ENCODE measurements at places on chromosomes 1 and 21. TPM values are rescaled to one million over a fixed set of nuclear protein-coding genes. Genes with fewer than 3 reads are reported as not detected.
A peak's percentile ranks its signal among the peaks of the same experiment; 100 is the strongest.

RAB25 gene
- not detected for total RNA-seq

PLA2G5 gene
- total RNA-seq = 47.1 TPM

TMCO4 gene
- 8.9 TPM for total RNA-seq

BSND gene
- not detected for total RNA-seq

SELE gene
- 0.92 TPM for total RNA-seq

RAB13 gene
- 55.1 TPM for total RNA-seq

CLIC6 gene
- total RNA-seq = 11.2 TPM

KLHDC7A gene
- total RNA-seq = not detected

LAMC1 gene
- 98.7 TPM for total RNA-seq

KCNAB2 gene
- total RNA-seq = 18.5 TPM

COPA gene
- 93.0 TPM for total RNA-seq

ASPM gene
- total RNA-seq = 0.40 TPM

NTMT2 gene
- 5.9 TPM for total RNA-seq

VASH2 gene
- total RNA-seq = 1.0 TPM

EFCAB7 gene
- 8.0 TPM for total RNA-seq

DNA sequence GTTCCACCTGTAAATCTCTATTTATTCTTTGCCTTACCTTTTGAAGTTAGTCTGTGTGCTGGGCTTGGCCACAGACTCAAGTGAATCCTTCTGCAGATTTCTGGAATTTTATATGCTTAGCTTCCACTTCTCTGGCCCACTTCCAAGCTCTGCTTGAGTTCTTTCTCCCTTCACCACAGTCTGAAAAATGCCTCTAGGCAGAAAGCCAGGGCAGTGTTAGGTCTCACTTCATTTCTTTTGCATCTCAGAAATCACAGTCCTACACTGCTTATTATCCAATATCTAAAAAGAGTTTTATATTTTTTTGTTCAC is 48.9 kb downstream of the INKA2 start:
- no peak for DNase-seq

GRCh38 chr1:148160048-148160342 is 7.9 kb upstream of the NBPF11 start:
- peak; percentile 23 for DNase-seq

- DNase-seq = no peak
Measured at GRCh38 chr1:78237364-78237916, 191.7 kb downstream of the GIPC2 start.

GRCh38 chr1:37096523-37096922 is 62.2 kb upstream of the GRIK3 start:
- no peak for DNase-seq

DNA sequence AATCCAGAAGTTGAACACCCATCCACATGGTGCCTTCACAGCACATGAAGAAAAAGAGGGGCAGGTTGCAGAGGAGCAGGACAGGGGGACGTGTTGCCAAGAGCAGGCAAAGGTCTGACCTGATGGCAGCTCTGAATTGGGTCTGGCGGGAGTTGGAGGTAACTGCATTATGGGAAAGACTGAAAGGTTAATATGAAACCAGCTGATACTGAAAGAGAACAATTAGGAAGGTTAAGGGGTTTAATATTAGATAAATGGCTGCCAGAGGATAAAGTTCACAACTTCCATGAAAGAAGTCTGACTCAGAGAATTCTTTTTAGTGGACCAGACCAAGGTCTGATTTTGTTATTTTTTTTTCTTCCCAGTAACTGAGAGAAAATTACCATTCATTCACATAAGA is 76.1 kb downstream of the CD58 start:
- DNase-seq = no peak

GRCh38 chr1:206912445-206913095 is 9.2 kb downstream of the FCMR start:
- DNase-seq = peak; percentile 41

- no peak for DNase-seq
Measured at GRCh38 chr1:93347334-93347899, 1.7 kb downstream of the DR1 start.

GRCh38 chr21:31795992-31796391 is 64.1 kb upstream of the SCAF4 start:
- no peak for DNase-seq

DNA sequence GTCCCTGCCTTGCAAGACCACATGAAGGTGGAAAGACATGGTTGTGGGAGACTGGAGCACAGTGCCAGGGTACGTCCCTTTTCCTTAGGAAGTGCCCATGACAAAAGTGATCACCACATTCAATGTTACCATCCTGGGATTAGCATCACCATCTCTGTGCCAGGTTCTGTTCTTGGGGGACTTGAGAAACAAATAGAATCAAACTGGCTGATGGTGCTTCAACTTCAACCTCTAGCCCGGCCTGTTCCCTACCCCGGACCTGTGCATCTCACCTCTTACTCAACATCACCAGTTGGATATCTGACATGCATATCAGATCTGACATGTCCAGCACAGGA is 153.3 kb downstream of the GRIK3 start:
- no peak for DNase-seq

- no peak for DNase-seq
Measured at GRCh38 chr21:16307256-16307655, 577.5 kb downstream of the USP25 start.

DNA sequence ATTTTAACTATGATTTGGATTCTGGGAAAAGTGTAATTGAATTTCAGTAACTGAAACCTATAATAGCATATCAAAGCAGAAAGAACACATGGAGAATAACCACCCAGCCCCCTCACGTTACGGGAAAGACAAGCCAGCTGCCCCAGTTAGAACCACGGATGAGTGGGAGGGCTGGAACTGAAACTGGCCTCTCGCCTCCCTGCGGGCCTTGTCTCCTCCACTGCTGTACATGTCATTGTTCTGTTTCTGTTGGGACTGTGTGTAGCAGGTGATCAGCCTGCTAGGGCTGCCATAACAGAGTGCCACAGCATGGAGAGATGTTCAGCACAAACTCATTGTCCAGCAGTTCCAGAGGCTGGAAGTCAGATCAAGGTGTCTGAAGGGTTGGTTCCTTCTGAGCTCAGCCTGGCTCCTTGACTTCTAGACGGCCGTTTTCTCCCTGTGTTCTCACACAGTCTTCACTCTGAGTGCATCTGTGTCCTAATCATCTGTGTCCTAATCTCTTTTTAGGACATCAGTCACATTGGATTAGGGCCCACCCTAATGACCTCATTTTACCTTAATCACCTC is 52.4 kb downstream of the MAP3K21 start:
- no peak for DNase-seq

GRCh38 chr1:43425045-43425444 is 28.7 kb downstream of the HYI start:
- DNase-seq = no peak

DNA sequence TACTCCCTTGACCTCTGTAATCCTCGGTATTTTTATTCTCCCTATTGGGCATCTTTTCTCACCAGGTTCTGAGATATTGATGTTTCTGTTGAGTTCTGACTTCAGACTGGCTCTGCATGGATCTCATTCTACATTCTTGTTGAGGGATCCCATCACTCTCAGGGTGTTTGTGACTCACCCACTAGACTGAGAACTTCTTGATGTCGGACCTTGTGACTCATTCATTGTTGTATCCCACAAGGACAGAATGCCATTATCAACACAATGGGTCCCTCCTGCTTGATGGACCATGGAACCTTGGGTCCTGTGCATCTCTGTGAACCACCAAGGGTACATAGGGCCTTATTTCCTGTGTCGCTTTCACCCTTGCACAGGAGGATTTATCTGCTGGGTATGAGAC is 174.1 kb downstream of the PBX1 start:
- no peak for DNase-seq

GRCh38 chr1:46130121-46130520 is 2.3 kb downstream of the PIK3R3 start:
- DNase-seq = no peak

- no peak for DNase-seq
Measured at GRCh38 chr1:214920337-214920736, 162.2 kb upstream of the KCNK2 start.

GRCh38 chr1:61391730-61392129 is 309.4 kb downstream of the NFIA start:
- no peak for DNase-seq

DNA sequence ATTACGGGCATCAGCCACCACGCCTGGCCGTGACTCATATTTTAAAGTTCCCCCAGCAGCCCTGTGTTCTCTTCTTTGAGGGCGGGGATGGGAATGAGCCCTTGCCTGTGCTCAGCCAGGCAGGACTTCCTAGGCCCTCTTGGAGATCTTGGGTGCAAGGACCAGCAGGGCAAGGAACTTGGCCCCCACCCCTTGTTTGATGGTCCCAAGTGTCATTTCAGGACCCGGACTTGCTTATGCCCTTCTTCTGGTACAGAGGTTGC is 9.3 kb downstream of the RASSF5 start:
- DNase-seq = no peak

- peak; percentile 70 for DNase-seq
Measured at GRCh38 chr1:6601923-6602668, 573 bp downstream of the KLHL21 start.

DNA sequence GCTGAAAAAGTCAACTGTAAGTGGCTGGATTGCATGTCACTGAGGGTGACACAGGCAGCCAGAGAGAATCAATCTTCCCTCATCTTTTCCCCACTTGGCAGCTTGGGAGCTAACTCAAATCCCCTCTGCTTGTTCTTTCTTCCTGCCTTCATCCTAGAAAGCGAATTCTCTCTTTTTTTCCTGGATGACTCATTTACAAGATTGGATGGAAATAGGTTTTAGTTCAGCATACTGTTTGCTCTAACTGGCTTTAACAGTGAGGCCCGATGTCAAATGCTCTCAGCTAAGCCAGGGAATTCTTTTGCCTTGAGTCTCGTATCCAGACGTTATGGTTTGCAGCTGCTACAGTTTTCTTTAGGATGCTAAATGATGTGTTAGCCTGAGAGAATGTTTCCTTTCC is 72.7 kb downstream of the HUNK start:
- no peak for DNase-seq
